ENCODE measurements at places on chromosomes 2 and 18.

DNA sequence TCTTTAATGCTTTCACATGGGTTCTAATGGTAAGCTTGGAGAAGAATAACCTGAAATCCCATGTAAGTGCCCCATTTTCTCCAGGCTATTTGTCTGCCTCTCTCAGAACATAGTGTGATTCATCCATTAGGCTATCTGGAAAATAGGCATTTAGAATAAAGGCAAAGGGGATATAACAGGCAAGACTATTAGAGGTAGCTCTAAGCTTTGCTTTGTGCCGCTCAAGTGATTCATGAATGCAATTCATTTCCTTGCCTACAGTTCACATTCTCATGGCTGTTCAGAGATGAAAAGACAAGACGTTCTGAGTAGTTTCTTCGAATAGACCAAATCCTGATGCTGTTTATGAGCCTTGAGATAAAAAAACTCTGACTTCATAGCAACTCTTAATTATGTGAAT lies 101.7 kb downstream of the ANKRD44 start:
- DNase-seq, result no peak

GRCh38 chr2:214902286-214902685 lies 92.8 kb upstream of the BARD1 start:
- no peak for DNase-seq

DNA sequence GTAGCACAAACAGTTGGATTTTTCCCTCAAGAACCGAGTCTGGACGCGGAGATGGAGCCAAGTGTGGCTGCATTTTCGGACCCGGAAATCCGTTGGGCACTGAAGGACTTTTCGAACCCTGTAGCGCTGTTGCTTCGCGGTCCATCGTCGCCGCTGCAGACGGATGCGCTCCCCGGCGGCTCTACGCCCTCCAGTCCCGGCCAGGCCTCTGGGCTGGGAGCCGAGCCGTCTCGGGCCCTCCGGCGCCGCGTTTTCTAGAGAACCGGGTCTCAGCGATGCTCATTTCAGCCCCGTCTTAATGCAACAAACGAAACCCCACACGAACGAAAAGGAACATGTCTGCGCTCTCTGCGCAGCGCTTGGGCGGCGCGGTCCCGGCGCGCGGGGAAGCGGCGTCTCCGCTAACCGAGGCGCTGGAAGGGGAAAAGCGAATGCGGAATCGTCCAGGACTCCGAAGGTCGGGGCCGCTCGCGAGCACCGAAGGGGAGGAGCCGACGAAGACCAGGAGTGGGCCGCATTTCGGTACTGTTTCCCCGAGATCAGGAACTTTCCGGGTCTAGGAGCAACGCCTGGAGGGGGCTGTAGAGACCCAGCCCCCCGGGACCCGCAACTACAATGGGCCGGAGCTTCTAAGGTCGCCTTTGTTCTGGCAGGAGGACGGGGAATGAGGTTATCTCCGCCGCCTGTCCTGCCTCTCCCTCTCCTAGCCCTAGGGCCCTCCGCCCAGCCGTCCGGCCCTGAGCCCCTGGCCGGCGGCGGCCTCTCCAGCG lies 3.2 kb downstream of the EMX1 start:
- DNase-seq, result peak; percentile 90

- DNase-seq, result no peak
These were observed 100.6 kb downstream of the HDAC4 start for GRCh38 chr2:239300242-239300641.

GRCh38 chr2:44768438-44769236 lies 172.9 kb upstream of the SIX3 start:
- DNase-seq, result peak; percentile 74

DNA sequence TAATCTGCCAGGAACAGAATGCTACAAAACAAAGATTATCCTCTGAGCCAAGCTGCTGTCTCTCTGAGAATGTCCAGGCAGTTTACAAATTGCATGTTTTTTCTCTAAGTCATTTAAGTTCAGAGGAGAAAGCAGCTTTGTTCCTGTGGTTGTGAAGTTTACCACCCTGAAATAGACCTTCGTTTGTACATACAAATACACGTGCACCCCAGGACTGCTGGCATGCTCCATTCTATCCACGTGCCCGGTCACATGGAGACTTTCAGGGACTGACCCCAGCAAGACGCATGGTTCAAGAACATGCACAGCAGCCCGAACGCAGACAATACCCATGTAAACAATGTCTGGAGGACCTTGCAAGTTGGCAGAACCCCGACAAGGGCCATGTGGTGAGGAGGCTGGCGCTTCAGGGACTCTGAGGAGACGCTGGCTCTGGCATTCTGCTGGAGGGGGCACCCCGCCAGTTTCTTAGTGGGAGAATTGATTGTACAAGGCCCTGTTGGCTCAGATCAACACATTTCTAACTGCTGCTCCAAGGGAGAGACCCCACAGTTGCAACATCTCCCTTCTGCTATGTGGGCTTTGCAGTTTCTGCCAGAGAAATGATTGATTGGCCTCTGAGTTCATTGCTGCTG lies 33.3 kb downstream of the FAM178B start:
- no peak for DNase-seq

- DNase-seq, result no peak
These were observed 91.4 kb upstream of the FHL2 start for GRCh38 chr2:105490204-105490603.

- DNase-seq, result no peak
These were observed 47.7 kb downstream of the NCOA1 start for GRCh38 chr2:24538720-24539119.

DNA sequence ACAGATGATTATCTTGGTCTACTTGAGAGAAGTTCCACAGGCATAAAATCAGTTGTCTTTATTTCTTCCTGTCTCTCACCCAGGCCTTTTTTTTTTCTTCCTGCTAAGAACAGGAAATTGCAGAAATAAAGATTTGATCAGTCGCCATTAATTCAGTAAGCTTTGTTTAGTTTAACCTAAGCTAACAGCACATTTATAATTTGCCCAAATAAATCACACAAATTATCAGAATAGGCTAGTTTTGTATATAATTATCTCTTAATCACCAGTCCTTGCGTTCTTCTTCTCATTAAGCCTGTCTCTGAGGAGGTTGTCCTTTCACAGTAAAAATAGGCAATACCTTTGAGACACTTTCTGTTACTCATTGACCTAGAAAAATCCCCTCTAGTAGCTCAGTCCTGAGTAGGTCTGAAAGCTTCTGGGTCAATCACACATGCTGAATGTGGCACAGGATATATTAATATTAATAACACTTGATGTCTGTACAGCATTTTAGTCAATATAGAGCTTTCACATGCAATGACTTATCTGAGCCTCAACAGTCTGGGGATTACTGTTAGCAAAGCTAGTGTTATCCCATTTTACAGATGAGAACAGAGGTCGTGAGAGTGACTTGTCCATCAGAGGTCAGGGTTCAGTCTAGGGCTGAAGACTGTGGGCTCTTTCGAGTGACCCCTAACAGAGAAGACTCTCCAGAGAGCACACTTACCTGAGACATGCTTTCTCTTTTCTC lies 11.2 kb upstream of the STK17B start:
- no peak for DNase-seq

DNA sequence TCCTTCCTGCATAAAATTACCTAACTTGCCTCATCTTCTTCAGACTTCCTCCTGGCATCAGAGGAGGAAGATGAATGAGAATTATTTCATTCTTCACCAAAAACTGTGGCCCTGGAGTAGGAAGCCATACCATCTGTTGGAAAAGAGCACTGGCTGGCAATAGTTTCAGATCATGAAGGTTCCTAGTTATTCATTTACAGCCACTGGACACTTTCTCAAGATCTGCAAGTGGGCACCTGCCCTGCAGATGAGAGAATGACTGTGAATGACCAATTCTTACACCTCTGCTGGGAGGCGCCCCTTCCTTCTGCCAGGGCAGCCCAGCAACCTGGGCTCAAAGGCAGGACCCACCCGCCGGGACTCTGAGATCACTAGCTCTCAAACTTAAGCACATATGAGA lies 13.0 kb downstream of the DIPK1C start:
- no peak for DNase-seq

DNA sequence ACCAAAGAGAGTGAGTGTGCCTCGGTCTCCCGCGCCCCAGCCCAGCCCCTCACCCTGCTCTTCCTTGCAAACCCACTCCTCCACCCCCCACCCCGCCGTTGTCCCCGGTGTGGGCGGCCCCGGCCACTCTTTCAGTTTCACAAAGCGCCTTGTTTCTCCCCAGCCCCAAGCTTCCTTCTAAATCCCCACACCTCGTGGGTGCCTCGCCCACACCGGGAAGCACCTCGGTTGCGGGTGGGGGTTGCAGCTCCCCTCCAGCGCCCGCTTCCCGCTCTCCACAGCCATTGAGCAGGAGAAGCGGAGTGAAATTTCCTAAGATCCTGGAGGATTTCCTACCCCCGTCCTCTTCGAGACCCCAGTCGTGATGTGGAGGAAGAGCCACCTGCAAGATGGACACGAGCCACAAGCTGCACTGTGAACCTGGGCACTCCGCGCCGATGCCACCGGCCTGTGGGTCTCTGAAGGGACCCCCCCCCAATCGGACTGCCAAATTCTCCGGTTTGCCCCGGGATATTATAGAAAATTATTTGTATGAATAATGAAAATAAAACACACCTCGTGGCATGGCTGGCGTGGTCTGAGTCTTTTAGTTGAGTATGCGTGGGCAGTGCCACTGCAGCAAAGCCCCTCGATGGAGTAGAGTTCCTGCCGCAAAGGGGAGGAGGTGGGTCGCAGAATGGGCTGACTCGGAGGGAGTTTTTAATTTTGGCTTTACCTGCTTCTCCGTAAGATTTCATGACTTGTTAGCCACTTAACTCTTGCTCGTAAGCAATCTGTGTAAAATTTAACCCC lies 848 bp downstream of the TMSB10 start:
- DNase-seq, result peak; percentile 69

DNA sequence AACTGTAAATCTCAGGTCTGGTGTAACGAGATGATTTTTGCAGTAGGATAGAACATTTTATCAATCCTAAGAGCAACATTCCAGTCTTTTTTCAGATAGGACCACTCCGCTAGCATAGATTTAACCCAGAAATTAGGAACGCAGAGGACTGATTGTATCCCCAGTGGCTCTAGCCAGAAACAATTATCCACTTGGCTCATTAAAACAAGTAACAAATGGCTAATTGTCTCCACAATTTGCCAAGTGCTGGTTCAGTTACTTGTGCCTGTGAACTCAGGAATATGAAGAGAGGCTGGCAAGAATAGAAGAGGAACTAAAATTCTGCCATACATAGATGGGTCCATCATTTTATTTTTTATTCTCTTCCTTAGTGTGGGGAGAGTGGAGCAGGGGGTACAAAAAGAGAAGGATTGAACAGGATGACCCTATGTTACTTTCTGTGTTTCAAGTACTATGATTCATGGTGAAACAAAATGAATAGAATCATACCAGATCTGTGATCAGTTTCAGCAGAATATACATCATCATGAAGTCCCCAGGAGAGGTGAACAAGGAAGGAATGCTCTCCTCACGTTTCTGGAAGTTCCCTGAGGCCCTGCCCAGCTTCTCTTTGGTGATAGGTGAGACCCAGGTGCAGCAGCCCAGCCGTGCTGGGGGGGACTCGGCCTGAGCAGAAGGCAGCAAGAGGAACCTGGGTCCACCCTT lies 121.6 kb downstream of the ARL4C start:
- DNase-seq, result no peak

GRCh38 chr2:234341306-234341985 lies 155.4 kb downstream of the ARL4C start:
- DNase-seq, result no peak

DNA sequence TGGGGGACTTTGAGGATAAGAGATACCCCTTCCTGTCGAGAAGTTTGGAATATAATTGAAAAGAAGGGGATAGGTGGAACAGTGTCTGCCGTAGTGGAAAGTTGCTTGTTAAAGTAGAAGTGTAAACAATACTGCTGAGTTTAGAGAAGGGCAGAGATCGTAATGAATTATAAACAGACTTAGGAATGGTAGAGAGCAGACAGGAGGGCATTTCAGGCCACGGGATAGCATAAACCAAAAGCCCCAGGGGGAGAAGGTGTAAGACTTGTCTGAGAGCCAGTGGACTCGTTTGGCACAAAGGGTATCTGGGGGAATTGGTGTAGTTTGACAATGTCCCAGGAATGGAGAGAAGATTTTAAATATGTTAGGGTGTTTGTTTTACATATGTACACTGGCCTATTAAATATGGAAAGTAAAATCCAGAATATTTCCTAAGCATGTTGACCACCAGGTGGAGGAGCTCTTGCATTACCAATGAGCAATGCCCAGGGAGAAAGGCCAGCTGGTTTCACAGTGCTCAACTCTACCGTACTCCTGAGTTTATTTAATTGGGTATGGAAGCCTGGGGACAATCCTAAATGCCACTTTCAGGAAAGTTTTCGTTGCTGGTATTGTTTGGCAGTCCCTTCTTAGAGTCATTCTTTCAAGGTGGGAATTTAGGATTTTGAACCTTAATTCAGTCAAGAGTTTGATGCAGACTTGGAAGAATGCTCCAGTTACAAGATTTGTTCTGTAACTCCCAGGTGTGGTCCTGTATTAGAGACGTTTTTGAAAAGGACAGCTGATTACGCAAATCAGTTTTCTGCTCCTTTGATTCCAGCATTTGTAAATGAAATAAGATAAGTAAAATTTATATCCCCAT lies 7.5 kb downstream of the COPS8 start:
- DNase-seq, result peak; percentile 14

GRCh38 chr2:118661179-118661578 lies 186.3 kb downstream of the EN1 start:
- DNase-seq, result no peak

GRCh38 chr2:150846691-150847090 lies 359.2 kb upstream of the RND3 start:
- DNase-seq, result peak; percentile 7

- no peak for DNase-seq
These were observed 273.7 kb downstream of the TWIST2 start for GRCh38 chr2:239121600-239122012.

DNA sequence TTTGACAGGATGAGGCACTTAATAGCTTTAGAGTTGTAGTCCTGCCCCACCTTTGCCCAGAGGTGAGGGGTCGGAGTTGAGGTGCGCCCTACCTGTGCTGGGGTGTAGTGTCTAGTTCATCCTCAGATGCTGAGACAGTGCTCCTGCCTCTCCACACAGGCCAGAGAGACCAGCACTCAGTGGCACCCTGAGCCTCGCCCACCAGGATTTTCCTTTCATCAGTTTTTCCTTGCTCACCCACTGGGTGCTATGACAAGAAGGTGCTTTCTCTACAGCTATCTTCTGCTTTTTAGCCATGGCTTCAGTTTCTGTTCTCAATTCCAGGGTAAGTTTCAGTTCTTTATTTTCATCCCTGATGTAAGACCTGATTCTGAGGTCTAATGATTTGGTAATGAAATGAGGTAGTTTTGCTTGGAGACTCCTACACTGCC lies 16.8 kb upstream of the TMEM131 start:
- DNase-seq, result no peak

- peak; percentile 42 for DNase-seq
These were observed 33.6 kb downstream of the ATOH8 start for GRCh38 chr2:85787282-85787980.

DNA sequence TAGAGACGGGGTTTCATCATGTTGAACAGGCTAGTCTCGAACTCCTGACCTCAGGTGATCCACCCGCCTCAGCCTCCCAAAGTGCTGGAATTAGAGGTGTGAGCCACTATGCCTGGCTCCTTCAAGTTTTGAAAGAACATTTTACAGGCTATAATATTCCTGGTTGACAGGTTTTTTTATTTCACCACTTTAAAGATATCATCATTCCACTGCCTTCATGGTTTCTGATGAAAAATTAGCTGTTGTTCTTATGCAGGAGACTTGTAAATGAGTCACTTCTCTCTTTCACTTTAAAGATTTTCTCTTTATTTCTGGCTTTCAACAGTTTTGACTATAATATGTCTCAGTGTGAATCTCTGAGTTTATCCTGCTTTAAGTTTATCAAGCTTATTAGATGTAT lies 7.9 kb upstream of the ARPC2 start:
- no peak for DNase-seq

GRCh38 chr2:37366773-37367172 lies 22.3 kb downstream of the QPCT start:
- no peak for DNase-seq
